Esophagus muscularis mucosa (tissue), 4 donors: ENCODE measurements at places on chromosomes 1 and 21. TPM values are rescaled to one million over a fixed set of nuclear protein-coding genes. Genes with fewer than 3 reads are reported as not detected.

- no peaks in the 10 kb centered on the region for H3K36me3 ChIP-seq
- peaks cover 4% of the 10 kb centered on the region for H3K4me1 ChIP-seq
- H3K27me3 ChIP-seq, result no peaks in the 10 kb centered on the region
These were observed 205.8 kb upstream of the EDN2 start for GRCh38 chr1:41690331-41690730.

DNA sequence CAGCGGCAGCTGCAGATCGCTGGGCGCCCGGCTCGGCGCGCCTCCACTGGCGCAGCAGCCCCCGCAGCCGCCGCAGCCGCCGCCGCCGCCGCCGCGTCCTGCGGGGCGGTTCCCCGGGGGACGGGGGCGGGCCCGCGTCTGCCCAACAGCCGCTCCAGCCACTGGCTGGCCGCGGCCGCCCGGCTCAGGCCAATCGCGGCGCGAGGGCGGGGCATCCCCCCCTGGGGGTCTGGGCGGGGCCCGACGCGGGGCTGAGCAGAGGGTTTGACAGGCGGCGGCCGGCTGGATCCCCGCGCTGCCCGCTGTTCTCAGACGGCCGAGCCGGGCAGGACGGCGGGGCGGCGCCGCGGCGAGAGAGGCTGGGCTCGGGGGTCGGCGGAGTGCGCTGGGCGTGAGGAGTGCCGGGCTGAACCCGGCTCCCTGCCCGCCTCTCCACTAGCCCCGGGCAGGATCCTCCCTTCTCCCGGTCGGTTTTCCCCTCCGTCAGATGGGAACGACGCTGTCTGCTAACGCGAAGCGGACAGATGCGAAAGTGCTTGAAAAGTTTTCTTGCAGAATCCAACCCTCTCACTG is at the start of gene GLIS1:
Gene GLIS1 (minus strand): TSS at position 56 of the 573 bp plus-strand sequence. CDS start 1,100 bp downstream, outside the sequence.
- peaks cover 4% of the 10 kb centered on the region for H3K27me3 ChIP-seq
- H3K4me3 ChIP-seq, result peak within 1 kb of the TSS; percentile 73
- H3K27ac ChIP-seq, result no peak within 1 kb of the TSS
- DNase-seq, result no peak

GRCh38 chr1:7015022-7015421 is 229.8 kb downstream of the CAMTA1 start:
- peaks cover 10% of the 10 kb centered on the region for H3K4me1 ChIP-seq
- peak; percentile 50 for DNase-seq
- no peak overlapping the region for H3K27ac ChIP-seq
- peaks cover 14% of the 10 kb centered on the region for H3K27me3 ChIP-seq
- H3K4me3 ChIP-seq, result no peak overlapping the region

DNA sequence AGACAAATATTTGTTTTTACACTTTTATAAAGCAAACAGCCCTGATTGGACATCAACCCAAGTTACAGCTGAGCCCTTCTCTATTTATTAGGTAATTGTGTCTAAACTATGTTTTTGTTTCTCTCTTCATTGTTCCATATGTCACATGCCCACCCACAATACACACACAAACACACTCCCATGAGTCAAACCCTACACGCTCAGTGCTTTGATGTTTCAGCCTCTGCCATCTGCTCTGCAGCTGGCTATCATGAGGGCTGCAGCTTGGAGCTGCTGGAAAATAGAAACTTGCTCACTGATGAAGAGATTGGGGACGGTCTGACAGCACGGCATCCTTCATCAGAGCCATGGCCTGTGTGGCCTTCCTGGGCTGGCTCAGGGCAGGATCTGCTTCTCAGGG is 41.7 kb downstream of the PSMG1 start:
- no peaks in the 10 kb centered on the region for H3K36me3 ChIP-seq
- no peak overlapping the region for H3K4me3 ChIP-seq
- H3K4me1 ChIP-seq, result no peaks in the 10 kb centered on the region
- H3K27ac ChIP-seq, result no peak overlapping the region
- no peak for DNase-seq

- H3K27me3 ChIP-seq, result no peaks in the 10 kb centered on the region
- H3K36me3 ChIP-seq, result no peaks in the 10 kb centered on the region
- no peak overlapping the region for H3K4me3 ChIP-seq
- H3K4me1 ChIP-seq, result no peaks in the 10 kb centered on the region
These were observed 47.0 kb upstream of the KCNK1 start for GRCh38 chr1:233566886-233567285.

- no peaks in the 10 kb centered on the region for H3K27me3 ChIP-seq
- no peaks in the 10 kb centered on the region for H3K36me3 ChIP-seq
- H3K4me1 ChIP-seq, result peaks cover 22% of the 10 kb centered on the region
- H3K4me3 ChIP-seq, result no peak overlapping the region
- no peak overlapping the region for H3K27ac ChIP-seq
These were observed 258.0 kb upstream of the FMN2 start for GRCh38 chr1:239833723-239834122.

DNA sequence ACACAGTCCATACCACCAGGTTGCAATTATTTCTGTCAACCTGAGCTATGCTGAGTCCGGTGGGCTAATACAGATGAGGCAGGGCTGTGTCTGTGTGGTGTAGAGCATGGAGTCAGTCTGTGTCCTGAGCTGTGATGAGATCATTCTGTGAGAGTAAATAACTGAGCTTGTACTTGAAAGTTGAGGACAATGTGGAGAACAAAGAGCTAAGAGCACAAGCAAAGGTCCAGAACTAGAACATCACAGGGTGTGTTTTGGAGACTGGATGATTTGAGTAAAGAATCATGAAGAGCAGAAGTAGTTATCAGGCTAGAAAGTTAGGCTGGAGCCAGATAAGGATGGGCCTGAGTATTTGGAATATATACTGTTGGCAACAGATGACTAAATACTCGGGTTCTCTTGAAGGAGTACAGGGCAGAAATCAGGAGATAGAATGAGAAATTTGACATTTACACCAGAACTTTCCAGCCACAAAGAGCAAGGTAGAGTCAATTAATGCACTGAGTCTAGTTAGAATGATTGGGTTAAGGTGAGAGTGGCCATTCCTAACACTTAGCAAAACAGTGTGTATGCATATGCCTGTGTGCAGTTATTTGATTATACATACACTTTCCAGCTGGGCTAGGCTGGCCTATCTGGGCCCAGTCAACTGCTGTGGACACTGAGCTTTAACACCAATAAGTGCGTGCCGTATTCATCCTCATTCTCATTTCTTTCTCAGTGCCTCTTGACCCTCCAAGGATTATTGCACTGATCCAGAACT is 48.8 kb downstream of the LEPR start:
- peak overlapping the region; percentile 30 for H3K27ac ChIP-seq
- H3K27me3 ChIP-seq, result no peaks in the 10 kb centered on the region
- no peak overlapping the region for H3K4me3 ChIP-seq
- peaks cover 21% of the 10 kb centered on the region for H3K4me1 ChIP-seq

- H3K27me3 ChIP-seq, result no peaks in the 10 kb centered on the region
- peaks cover 71% of the 10 kb centered on the region for H3K4me1 ChIP-seq
These were observed 72.3 kb upstream of the ARTN start for GRCh38 chr1:43861337-43861736.

DNA sequence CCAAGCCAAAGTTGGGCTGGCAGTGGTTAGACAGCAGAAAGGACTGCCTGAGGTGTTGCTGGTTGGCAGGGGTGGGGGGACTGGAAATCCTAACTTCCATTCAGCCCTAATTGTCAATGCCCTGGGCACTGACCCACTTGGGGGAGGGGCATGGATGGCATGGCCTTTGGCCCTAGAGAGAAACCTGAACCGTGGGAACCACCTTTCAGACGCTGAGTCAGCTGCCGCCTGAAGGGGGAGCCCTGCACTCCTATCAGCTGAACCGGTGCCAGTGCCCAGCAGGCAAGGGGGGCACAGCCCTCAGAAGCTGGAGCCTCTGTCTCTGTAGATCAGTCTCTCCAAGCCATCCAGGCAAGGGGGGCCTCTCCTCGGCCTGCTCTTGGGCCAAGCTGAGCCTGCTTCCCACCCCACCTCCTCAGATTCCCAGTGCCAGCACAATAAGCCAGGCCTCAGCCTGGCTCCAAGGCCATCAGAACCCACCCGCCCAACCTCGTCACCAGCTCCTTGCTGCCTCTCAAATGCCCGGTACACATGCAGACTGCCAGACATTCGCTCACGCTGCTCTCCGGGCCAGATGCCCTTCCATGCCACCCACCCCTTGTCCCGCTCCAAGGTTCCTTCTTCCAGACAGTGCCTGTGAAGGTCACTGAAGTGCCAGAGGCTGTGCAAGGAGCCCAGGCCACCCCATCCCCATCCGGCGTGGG is 11.6 kb downstream of the TINAGL1 start:
- peaks cover 69% of the 10 kb centered on the region for H3K4me1 ChIP-seq
- H3K36me3 ChIP-seq, result peaks cover 14% of the 10 kb centered on the region
- no peaks in the 10 kb centered on the region for H3K27me3 ChIP-seq
- H3K27ac ChIP-seq, result peak overlapping the region; percentile 95
- H3K4me3 ChIP-seq, result peak overlapping the region; percentile 60

PFKFB2 gene
- total RNA-seq, result 5.3 TPM

VHLL gene
- total RNA-seq, result not detected

SPRR2B gene
- total RNA-seq, result not detected
